ENCODE measurements at places on chromosomes 16 and 17.

- DNase-seq, result no peak
These were observed 84.5 kb downstream of the ABR start for GRCh38 chr17:1095090-1095852.

- no peak for DNase-seq
These were observed 42.4 kb downstream of the RAI1 start for GRCh38 chr17:17723354-17724261.

- DNase-seq, result peak; percentile 65
These were observed 23.8 kb downstream of the SNX11 start for GRCh38 chr17:48131216-48131824.

DNA sequence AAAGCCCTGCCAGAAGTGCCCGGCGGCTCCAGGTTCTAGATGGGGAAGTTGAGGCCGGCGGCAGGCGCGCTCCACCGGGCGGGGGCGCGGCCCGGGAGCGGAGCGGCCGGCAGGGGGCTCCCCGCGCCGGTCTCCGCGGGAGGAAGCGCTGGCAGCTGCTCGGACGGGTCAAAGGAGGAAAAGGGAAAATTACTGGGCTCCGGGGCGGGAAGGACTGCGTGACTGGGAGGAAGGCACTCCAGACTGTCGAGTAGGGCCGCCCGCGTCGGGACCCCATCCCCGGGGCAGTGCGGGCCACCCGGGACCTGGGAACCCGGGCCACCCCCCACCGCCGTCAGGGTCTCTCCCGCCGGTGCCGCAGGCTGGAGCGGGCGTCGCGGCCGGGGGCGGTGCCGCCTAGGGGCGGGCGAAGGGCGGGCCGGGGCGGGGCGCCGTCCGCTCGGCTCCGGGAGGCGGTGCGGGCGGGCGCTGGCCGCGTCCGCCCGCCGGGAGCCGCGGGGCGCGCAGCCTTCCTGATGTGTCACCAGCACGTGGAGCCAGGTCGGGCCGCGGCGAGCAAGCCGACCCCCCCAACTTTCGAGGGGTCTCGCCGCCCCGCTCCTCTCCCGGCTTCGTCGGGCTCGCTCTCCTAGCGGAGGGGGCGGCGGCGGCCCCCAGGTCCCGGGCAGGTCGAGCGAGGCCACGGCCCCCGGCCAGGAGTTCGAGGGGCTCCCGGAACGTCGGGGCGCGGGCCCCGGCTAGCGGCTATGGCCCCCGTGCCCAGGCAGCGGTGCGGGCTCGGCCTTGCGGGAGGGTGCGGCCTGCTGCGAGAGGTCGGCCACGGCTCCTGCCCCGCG lies 167.5 kb downstream of the RAB11FIP4 start:
- no peak for DNase-seq

DNA sequence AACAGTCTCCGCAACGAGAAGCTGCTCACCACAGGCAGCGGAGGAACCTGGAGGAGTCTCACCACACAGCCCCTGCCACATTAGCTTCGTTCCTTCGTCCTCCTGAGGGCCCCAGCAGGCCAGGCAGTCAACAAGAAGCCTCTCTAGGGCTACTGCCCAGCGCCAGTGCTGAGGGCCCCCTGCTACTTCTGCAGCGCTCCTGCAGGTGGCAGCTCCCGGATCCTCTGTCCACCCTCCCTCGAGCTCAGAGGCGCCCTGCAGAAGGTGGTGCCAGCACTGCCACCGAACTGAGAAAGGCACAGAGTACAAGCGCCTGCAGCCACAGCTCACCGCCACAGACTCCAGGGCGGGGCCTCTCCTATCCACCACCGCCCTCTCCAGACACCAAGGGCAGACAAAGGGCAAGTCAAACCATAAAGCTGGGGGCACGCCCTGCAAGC lies 27.3 kb downstream of the KDM8 start:
- DNase-seq, result no peak
